ENCODE measurements at places on chromosomes 16 and 17.

- no peak for DNase-seq
Measured at GRCh38 chr16:83928341-83929055, 24.5 kb upstream of the OSGIN1 start.

GRCh38 chr16:27052007-27052406 is 14.7 kb upstream of the C16orf82 start:
- DNase-seq, result no peak

- DNase-seq, result no peak
Measured at GRCh38 chr17:4003501-4004421, 39.5 kb upstream of the ATP2A3 start.

GRCh38 chr16:57999971-58000705 is at the start of gene ZNF319:
Gene ZNF319 (minus strand): TSS chr16:58000672. CDS start chr16:57998265, 2,407 bp downstream.
- no peak for DNase-seq

- DNase-seq, result peak; percentile 37
Measured at GRCh38 chr17:29593591-29594518, 923 bp downstream of the ANKRD13B start.

DNA sequence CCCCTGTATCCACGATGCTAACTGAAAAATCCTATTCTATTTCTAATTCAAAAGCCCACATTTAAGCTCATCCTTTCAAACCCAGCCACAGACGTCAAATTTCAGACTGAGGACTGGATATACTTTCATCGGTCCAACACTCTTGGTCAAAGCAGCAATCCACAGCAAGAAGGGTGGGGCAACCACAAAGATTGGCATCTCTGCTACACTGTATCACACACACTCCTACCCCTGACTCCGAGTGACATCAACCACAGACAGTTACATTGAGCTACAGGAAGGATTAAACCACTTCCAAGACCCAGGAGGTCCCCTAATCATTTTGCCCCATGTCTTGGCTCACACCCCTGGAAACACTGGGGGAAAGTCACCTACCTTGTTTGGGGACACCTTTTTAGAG is 61.3 kb downstream of the GRIN2A start:
- no peak for DNase-seq

- DNase-seq, result no peak
Measured at GRCh38 chr16:47047524-47048203, 74.2 kb upstream of the DNAJA2 start.

DNA sequence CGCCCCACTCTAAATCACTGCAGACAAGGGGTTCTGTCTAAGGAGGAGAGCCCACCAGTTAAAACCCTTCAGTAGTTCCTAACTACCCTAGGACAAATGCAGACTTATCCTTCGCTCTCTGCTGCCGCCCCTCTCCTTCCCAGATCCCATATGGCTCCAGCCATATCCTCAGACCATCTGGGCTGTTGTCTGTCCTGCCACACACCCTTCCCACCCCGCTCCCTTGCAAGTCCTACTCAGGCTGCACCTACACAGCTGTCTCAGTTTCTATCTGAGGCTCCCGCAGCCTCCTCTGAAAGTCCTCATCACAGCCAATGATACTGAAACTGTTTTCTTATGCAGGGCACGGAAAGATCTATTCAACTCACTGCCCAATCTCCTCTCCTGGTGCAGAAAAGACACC is 720 bp upstream of the BCKDK start:
- DNase-seq, result no peak

DNA sequence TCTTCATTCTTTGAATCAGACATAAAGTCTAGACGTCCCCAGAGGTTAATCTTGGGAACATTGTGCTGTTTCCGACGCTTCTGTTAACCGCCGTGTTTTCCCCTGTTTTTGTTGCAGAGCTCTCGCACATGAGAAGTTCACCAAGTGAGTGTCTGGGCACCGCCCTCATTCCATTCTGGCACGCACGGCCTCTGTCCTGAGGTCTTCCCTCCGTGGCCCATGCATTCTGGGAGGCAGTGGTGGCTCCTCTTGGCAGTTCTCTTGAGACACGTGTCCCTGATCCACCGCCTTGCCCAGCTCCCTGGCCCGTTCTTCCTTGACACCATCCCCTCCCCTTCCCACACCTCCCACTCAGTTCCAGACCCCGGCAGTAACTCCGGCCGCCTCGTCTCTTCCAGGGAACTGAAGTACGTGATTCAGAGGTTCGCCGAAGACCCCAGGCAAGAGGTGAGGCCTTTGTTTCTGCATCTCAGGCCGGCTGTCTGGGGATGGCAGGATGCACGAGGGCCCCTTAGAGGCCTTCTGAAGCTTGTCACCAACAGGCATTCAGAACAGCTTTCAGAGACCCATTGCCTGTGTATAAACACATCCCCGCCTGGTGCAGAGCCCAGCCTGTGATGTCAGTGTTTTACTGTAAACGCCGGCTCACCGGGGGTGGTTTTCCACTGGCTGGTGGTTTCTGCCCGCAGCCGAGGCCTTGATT is 85.9 kb upstream of the PLCG2 start:
- DNase-seq, result no peak

GRCh38 chr17:7251661-7252175 is at the start of gene CTDNEP1:
Gene CTDNEP1 (minus strand): TSS chr17:7251734. CDS start chr17:7251296, 438 bp downstream.
- DNase-seq, result peak; percentile 96

GRCh38 chr16:75252049-75252864 is 833 bp upstream of the BCAR1 start:
- DNase-seq, result no peak

GRCh38 chr17:81159611-81160265 is 5.6 kb upstream of the PVALEF start:
- DNase-seq, result no peak

DNA sequence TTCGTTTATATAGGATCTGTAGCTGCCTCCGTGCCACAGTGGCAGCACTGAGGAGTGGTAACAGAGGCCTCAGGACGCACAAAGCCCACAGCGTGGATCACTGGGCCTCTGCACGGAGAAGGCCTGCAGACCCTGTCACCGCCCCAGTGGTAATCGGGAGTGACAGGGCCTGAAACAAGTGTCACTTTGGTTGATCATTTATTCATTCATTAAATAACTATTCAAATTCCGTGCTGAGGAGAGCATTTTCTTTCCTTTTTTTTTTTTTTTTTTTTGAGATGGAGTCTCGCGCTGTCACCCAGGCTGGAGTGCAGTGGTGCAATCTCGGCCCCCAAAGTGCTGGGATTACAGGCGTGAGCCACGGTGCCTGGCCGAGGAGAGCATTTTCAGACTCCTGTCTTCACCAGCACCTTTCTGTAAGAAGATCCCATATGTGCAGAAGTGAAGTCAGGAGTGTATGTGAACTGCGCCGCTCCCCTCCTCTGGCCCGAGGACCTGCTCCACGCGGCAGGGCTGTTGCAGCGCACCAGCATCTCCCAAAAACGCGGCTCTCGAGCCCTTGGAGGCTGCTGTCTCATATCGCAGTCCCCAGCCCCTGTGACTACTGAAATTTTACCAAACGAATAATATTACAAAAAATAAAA is 44.9 kb upstream of the TRAP1 start:
- DNase-seq, result no peak

DNA sequence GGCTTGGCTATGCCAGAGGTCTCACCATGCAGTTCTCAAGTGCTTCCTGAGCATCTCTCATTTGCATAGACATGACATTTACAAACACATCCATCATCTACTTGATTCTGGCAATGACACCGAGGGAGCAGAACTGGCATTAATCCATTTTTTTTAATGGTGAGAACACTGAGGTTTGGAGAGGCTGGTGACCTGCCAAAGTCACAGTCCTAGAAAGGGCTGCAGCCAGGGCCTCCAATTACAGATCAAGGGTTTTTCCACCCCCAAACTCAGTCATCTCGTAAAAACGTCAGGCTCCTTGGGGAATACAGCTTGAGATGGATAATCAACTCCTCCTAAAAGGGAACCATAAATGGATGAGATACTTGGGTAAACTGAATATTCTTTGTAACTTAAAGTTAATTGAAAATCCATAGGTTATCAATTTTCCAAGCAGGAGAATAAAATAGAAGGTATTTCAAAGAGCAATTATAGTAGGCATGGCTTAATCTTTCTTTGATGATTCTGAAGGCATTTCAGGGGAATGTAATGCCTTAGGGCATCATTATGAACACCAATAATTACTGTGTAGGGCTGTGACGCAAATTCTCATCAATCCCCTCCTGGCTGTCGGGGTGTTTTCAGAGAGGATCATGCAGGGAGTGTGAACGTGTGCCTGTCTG is 9.4 kb upstream of the MEOX1 start:
- DNase-seq, result peak; percentile 5

- DNase-seq, result no peak
Measured at GRCh38 chr16:58116081-58116480, 13.1 kb downstream of the CFAP20 start.

DNA sequence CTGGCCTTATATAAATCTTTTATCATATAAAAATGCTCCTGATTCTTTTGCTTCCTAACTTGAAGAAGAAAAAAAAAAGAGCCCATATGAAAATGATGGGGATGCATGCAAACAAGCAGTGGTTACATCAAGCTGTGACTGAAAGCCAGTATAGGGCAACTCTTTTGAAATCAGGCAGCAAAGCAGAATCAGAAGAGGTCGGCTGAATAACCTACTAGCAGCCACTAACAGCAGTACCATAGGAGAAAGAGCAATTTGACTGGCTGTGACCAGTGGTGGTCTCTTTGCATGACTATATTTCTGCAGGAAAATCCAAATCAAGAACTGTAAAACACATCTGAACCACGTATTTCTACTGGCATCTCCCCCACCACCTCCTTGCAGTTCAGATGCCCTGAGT is 161.9 kb upstream of the C17orf78 start:
- no peak for DNase-seq

DNA sequence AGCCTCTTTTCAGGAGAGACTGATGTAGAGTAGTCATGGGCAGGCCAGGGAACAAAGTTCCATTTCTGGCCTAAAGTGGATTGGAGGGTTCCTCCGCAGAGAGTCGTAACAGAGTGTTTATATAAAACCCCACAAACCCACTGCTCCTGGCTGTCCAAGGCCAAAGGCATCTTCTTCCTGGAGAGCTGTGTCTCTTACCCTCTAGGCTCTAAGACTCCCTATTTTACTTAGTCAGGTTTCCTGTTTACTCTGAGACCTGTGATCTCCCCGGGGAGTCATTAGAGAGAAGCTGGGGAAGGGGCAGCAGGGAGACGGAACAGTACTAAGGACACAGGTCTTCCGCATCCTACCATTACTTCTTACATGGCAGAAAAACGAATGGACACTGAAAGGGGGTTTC is 69.5 kb downstream of the HIC1 start:
- DNase-seq, result no peak

GRCh38 chr16:2987833-2988232 is 7.6 kb upstream of the PKMYT1 start:
- peak; percentile 82 for DNase-seq

- DNase-seq, result no peak
Measured at GRCh38 chr16:89324056-89325010, 106.8 kb downstream of the ZNF778 start.

- DNase-seq, result no peak
Measured at GRCh38 chr17:62712171-62712581, 84.7 kb downstream of the MRC2 start.

DNA sequence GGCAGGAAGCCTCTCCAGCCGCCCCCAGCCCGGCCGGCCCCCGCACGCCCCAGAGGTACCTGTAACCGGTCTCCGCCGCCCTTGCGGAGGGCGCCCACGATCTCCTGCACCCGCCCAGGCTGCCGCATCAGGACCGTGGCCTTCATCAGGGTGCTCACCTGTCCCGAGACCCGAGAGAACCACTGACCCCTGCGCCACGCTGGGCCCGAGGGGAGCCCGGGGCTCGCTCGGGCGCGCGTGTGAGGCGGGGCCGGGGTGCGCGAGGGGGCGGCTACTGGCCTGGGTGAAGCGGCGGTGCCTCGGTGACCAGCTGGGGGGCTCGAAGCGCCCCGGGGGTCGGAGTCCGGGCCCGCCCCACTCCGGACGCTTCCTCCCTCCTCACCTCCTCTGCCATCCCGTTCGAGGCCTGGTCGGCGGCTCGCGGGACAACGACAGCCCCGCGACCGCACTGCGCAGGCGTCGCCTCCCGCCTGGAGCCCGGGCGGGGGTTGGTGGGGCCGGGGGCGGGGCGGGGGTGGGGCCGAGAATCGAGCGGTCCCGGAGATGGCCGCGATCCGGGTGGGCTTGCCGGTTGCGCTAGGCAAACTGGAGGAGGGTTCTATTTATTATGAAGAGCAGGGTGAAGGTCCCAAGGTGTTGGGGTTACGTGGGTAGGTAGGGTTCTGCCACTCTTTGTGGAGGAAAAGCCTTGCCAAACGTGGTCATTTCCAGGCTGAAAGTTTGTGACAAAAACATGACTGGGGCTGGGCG is at the start of gene NT5C3B:
Gene NT5C3B (minus strand): TSS at position 433 of the 750 bp plus-strand sequence. CDS start 39 bp downstream, at position 394.
- DNase-seq, result peak; percentile 28

DNA sequence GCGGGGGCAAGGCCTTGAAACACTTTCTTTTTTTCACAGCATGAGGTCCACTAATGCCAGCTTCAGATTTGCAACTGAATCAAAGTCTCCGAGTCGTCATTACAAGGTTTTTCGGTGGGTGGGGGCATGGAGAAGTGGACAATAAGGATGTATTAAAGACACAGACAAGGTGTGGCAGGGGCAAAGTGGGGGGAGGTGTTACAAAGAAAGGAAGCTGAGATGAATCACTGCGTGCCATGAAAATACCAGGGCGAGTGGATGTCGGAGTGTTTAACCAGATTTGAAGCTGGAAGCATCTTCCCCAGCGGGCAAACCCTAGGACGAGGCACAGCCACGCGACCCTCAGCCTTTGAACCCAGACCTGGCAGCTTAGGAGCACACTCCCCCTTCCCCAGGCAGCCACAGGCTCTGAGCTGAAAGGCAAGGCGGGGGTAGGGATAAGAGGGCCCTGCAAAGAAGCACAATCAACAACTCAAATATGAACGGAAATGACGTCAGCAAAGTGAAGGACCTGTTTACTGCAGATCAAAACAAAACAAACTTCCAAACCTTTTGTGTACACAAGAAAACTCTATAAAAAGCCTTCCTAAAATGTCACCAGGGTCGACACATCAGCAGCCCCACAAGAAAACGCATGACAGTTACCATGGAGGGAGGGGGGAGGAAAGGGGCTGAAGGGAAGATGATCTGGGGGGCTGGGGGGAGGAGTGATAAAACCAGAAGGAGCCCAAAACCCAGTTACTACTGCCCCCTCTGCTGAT is 5.6 kb upstream of the ZFHX3 start:
- peak; percentile 75 for DNase-seq

- DNase-seq, result peak; percentile 62
Measured at GRCh38 chr16:70685938-70686375, at the start of gene MTSS2. Gene MTSS2 (minus strand): TSS chr16:70686053. CDS start chr16:70685791, 262 bp downstream.

GRCh38 chr17:42180922-42181850 is at the start of gene KCNH4:
Gene KCNH4 (minus strand): TSS chr17:42181142. CDS start chr17:42180945, 197 bp downstream.
- DNase-seq, result peak; percentile 64

- no peak for DNase-seq
Measured at GRCh38 chr17:75225016-75225415, 19.5 kb downstream of the NUP85 start.

DNA sequence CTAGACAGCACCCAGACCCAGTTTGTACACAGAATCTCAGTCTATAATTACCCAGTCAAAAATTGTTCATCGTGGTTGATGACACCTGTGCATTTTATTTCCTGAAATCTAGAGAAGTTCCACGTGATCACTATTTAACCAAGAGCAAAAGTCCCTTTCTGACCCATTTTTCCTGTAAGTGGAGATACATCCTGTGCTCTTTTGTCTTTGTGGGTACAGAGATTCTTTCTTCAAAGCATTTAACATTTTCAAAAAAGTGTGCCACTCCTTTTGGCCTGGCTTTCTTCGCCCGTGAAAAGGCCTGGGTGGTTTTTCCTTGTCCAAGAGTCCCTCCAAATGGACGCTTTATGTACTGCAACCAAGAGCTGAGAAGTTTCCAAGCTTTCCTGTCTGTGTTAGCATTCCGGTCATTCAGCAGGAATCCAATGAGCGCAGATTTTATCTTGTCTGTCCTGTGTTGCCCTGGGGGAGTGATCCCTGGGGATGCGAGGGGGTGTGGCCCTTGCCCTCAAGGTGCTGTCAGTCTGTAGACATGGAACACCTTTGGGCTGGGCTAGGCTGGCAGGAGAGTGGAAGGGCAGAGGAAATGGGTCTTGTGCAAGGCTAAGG is 161.1 kb upstream of the CACNG5 start:
- peak; percentile 51 for DNase-seq
